ENCODE measurements at places on chromosomes 5 and 9.

- DNase-seq = no peak
Observed at GRCh38 chr5:15026944-15027343, 155.4 kb upstream of the ANKH start.

DNA sequence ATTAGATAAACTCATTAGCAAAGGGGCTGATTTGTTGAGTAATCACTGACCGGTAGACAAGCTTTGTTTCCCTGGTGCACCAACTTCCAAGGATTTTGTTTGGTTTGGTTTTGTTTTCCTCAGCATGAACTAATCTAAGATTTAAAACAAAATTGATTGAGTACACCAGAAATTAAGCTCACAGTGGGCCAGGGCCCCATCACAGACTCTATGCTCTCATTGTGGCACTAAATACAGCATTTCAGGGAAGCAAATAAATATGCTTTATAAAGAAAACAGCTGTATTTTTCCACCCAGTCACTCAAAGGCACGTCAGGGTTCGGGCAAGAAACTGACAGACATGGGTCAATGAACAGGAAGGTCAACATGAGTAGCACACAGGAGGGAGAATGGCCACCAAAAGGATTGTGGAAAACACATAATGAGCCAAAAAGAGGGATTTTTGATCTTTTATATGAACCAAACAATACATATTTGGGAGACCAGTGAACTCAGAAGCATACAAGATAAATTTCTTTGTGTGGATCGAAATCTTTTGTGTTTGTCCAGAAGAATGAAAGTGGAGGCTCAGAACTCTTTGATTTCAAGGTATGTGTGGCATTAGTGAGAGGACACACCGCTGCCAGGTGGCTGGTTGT, 8.8 kb downstream of the CFAP77 start:
- no peak for DNase-seq

GRCh38 chr9:14417237-14417636, 103.3 kb upstream of the NFIB start:
- no peak for DNase-seq

DNA sequence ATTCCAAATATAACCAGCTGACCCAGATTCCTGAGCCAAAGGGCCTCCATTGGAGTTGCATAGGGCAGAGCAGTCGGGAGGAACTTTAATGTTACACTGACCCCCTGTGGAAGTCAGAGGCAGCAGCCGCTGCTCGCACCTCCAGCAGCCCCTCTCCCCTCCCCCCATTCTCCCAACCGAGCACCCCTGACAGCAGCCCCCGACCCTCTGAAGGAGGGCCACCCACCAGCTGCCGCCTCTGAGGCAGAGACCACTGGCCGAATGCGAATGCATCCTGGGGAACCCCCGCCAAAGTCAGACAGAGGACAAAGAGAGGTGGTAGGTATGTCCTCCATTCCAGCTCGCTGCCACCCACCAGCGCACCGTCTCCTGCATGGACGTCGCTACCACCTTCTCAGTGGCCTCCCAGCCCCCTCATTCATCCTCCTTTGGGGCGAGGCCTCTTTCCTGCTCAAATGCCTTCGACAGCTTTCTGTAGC, 231.0 kb downstream of the CDK5RAP2 start:
- DNase-seq = peak; percentile 32
